ENCODE measurements at places on chromosomes 12 and 14. TPM values are rescaled to one million over a fixed set of nuclear protein-coding genes. Genes with fewer than 3 reads are reported as not detected.

GRCh38 chr14:86756521-86757190 is 1226.7 kb downstream of the FLRT2 start:
- no peak for DNase-seq

GRCh38 chr14:64074961-64075612 is 219.1 kb downstream of the ESR2 start:
- no peak for DNase-seq

DNA sequence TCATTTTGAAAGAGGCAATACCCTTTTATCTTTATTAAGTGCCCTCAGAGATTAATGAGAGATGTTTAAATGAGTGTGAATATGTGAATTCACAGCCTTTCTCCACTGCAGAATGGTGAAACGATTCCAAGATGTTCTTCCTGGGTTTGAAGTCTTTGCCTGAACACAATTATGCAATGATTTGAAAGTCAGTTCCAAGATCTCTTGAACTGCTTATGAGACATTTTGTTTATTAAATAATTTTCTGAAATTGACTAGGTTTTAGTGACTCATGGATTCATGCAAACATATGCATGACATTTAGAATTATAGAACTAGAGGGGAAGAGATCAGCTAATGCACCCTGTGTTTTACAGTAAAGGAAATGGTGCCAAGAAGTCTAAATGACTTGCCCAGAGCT is 118.1 kb upstream of the SLC38A2 start:
- DNase-seq = no peak

GLI1 gene
- total RNA-seq = 2.4 TPM

GRCh38 chr12:92961949-92962348 is 32.9 kb upstream of the EEA1 start:
- DNase-seq = no peak

GRCh38 chr14:37197421-37198272 is at the start of gene MIPOL1:
TSS of gene MIPOL1 (plus strand) at chr14:37197937. CDS start at chr14:37247889, 49,952 bp downstream.
- DNase-seq = peak; percentile 89

- DNase-seq = no peak
These were observed 131.2 kb downstream of the HMGA2 start for GRCh38 chr12:65955452-65955851.

- no peak for DNase-seq
These were observed 163.9 kb downstream of the TBX5 start for GRCh38 chr12:114241973-114242434.

DNA sequence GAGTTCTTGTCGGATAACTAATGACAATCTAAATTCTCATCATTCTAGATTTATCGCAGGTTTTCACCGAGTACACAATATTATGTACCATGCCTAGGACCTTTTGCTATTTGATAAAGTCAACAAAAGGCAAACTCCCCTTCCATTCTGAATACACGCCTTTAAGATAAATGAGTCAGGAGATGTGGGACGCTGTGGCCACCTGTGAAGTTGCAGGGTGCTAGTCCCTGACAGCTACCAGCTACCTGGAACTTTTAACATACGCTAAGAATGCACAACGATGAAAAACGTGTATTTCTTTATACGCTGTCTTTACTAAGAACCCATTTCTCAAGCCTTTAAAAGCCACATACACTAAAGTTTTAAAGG is 678 bp downstream of the MDM1 start:
- no peak for DNase-seq
